Stimulated activated CD8-positive, alpha-beta memory T cell treated with anti-CD3 and anti-CD28 coated beads, Interleukin-7, amount 100 ng/mL, for 1 hour (primary cell): ENCODE measurements at places on chromosomes 5 and 9.

GRCh38 chr9:75448281-75448680, 360.0 kb downstream of the OSTF1 start:
- DNase-seq = no peak

DNA sequence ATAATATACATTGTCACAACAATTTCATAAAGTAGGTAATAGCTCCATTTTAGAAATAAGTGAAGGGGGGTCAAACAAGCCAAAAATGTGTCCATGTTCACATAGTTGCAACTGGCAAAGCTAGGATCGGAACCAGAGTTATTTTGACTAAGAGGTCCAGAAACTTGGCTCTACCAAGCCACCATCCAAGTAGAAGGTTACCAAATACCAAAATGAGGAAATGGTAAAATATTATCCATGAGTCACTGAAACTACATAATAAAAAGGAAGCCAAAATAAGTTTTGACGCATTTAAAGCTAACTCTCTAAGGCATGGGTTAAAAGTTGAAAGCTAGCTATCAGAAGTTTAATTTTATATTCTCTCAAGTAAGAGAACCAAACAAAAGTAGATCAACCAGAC, 886.9 kb upstream of the DMAC1 start:
- no peak for DNase-seq

GRCh38 chr5:14850419-14851049, 21.0 kb downstream of the ANKH start:
- no peak for DNase-seq

GRCh38 chr5:7794311-7794710, 56.6 kb downstream of the CFAP90 start:
- no peak for DNase-seq
